ENCODE measurements at places on chromosomes 13 and 19.

GRCh38 chr19:4049432-4049831 lies 17.3 kb downstream of the ZBTB7A start:
- DNase-seq, result no peak

- DNase-seq, result no peak
These were observed 37.0 kb upstream of the PCDH9 start for GRCh38 chr13:67267136-67267535.

DNA sequence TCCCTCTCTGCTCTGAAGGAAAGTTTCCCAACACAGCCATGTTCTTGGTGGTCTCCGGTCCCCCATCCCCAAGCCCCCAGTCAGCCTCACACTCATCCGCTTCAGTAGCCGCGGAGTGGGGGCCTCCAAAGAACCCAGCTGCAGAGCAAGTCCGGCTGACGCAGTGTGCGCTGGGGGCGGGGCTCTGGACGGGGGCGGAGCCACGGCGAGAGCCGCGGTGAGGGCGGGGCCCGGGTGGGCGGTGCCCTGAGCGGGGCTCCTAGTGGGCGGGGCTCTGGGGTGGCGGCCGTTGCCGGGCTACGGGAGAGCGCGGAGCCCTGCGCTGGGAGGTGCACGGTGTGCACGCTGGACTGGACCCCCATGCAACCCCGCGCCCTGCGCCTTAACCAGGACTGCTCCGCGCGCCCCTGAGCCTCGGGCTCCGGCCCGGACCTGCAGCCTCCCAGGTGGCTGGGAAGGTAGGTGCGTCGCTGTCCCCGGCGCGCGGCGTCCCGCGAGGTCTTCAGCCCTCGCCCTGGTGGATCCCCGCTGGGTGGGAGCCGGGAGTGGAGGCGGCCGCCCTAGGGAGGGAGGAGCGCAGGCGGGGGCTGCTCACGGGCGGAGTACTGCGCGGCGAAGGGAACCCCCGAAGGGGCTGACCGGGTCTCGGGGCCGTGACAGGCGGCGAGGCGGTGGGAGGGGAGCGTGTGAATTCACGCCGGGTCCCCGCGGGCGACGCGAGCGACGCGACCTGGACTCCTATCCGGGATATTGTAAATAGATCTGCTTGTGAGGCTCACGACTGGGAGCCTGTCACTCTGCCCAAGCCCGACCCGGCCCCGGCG lies 9.1 kb downstream of the TNFRSF19 start:
- peak; percentile 75 for DNase-seq

GRCh38 chr19:23410155-23410554 lies 14.9 kb upstream of the ZNF91 start:
- no peak for DNase-seq

DNA sequence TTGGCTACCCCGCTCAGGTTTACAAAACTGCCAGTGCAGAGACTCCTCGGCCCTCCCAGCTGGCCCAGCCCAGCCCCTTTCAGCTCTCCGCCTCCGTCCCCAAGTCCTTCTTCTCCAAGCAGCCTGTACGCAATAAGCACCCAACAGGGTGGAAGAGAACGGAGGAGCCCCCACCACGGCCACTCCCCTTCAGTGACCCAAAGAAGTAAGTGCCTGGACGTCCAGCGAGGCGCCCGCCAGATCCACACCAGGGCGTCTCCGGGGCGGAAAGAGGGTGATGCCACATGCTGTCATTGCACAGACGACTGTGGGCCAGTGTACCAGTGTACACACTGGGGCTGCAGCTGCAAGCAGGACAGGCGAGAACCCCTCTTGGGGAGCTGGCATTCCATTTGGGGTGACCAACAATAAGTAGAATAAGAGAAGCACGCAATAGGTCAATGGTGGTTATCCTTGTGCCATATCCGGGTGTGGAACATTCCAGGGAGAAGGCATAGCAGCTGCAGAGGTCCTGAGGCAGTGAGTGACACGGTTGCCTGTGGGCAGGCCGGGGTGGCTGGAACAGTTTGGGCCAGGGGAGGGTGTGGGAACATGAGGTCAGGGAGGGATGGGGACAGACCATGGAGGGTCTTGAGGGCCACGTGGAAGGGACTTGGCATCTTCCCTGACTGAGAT lies 41.3 kb downstream of the DPF1 start:
- no peak for DNase-seq

GRCh38 chr19:1608359-1609102 lies 3.3 kb upstream of the UQCR11 start:
- peak; percentile 31 for DNase-seq

DNA sequence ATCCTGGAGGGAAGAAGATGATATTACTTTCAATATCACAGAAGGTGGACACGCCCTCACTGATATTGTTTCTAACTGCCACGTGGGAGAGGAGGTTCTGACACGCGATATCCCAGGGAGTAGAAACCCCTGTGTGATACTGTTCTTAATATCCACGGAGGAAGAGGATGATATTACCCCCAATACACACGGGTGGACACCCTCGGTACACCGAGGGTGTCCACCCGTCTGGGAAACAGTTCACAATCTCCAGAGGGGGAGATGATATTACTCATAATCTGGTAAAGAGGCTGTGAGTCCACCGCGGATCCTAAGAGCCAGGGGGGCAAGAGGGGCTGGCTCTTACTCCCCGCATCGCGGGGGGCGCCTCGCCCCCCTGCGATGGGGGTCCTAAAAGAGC lies 29.7 kb upstream of the RGCC start:
- no peak for DNase-seq

DNA sequence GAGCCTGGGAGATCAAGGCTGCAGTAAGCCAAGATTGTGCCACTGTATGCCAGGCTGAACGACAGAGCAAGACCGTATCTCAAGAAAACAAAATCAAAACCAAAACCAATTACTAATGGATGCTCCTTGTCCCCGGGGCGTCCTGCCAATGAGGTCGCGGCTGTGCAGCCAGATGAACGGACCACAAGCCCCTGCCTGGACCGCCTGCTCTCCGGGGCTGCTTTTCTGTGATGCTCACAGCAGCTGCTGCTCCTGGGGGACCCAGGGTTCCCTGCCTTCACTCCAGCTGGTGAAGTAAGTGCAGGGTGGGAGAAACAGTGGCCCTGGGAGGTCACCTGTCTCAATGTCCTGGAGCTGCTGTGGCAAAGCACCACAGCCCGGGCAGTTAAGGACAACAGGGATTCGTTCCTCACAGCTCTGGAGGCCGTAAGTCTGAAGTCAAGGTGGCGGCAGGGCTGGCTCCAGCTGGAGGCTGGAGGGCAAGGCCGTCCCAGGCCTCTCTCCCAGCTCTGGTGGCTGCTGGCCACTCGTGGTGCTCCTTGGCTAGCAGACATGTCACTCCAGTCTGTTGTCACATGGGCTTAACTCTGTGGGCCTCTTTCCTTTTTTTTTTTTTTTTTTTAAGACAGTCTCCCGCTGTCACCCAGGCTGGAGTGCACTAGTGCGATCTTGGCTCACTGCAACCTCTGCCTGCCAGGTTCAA lies 10.1 kb downstream of the COPE start:
- no peak for DNase-seq

GRCh38 chr13:104270731-104271130 lies 1204.5 kb upstream of the SLC10A2 start:
- DNase-seq, result no peak

DNA sequence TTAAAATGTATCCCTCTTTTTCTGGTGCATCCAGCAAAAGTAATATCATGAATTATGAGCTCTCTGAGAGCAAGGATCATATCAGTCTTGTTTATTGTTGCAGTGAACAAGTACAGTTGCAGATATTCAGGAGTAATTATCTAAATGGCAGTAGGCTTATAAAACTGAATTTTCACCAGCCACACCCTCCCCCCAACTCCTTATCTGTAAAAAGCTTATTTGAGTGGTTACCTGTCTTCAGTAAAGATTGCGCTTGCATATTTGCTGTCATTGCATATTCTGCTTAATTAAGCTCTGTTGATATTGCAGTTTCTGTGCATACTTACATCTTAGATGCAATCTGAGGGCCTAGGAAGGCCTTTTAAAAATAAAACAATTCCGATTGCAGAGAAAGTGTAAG lies 87.3 kb downstream of the DNAJC15 start:
- no peak for DNase-seq

GRCh38 chr19:13830741-13831536 lies 35.7 kb downstream of the ZSWIM4 start:
- no peak for DNase-seq

GRCh38 chr13:46119883-46120614 lies 15.2 kb upstream of the CPB2 start:
- DNase-seq, result no peak

GRCh38 chr13:109869312-109870237 lies 83.2 kb upstream of the IRS2 start:
- no peak for DNase-seq

DNA sequence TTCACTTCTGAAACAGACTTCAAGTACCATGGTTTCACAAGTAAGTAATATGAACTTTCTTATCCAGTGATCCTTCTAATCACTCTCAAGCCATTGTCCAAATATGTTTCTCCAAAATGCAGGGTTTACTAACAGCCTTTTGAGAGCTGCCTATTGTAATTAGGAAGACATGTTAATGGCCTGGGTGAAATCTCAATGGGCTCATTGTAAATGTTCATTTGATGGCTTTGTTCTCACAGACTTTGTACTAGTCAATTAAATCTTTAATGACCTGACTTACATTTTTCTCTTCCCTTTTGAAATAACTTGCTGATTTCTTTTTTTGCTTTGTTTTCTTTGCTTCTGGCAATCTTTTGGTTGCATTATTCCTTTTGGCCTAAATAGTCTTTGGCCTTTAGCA lies 444.8 kb downstream of the LIG4 start:
- no peak for DNase-seq

DNA sequence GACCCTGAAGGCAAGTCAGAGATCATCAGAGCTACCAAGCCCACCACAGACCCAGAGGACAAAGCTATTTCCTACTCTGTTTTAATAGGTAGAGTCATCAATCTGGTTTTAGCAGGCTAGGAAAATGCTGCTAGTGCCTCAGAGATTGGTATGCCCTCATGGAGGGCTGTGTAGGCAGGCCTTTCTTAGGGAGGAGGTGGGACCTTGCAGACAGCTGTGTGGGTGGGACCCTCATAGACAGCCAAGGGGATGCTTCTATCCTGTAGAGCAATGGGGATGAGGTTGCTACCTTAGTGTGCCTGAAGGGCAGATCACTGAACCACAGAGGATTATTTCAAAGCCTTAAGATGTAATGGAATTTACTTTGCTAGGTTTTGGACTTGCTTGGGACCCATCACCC lies 534.9 kb upstream of the KLF12 start:
- DNase-seq, result no peak

GRCh38 chr19:10617409-10618121 lies 7.8 kb upstream of the SLC44A2 start:
- no peak for DNase-seq

- no peak for DNase-seq
These were observed 69.6 kb downstream of the RNASEH2B start for GRCh38 chr13:50979187-50979586.

GRCh38 chr13:72457151-72457550 lies 270.3 kb downstream of the MZT1 start:
- no peak for DNase-seq

- DNase-seq, result no peak
These were observed at the start of gene SOHLH2 for GRCh38 chr13:36214163-36214921. SOHLH2 (minus strand) TSS chr13:36214556; CDS start chr13:36214526, 30 bp downstream.

- DNase-seq, result no peak
These were observed 31.0 kb downstream of the C2CD4C start for GRCh38 chr19:377801-378581.

DNA sequence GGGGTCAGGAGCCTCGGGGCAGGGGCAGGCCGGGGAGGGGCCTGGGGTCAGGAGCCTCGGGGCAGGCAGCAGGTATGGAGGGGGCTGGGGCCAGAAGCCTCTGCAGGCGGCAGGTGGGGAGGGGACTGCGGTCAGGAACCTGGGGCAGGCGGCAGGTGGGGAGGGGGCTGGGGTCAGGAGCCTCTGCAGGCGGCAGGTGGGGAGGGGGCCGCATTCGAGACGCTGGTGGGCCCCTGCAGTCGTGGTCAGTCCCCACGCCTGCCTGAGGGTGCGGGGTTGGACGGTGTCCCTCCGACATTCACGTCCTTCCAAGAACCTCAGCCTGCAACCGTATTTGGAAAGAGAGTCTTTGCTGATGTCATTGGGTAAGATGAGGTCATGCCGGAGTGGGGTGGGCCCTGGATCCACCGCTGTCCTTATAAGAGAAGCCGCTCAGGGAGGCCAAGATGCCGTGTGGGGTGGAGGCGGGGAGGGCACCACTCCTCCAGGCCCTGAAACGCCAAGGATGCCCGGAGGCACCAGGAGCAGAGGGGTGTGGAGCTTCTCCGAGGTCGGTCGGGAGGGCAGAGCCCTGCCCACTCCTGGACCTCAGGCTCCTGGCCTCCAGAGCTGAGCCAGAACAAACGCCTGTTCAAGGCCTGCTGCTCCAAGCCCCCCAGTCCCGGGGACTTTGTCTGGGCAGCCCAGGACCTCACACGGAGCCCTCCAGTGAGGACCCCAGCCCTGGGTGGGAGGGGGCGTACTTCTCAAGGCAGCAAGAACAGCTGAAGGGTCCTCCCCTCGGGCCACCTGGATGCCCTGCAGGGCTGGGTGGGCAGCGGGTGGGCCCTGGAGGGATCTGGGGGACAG lies 30.1 kb downstream of the PIP5K1C start:
- DNase-seq, result no peak

DNA sequence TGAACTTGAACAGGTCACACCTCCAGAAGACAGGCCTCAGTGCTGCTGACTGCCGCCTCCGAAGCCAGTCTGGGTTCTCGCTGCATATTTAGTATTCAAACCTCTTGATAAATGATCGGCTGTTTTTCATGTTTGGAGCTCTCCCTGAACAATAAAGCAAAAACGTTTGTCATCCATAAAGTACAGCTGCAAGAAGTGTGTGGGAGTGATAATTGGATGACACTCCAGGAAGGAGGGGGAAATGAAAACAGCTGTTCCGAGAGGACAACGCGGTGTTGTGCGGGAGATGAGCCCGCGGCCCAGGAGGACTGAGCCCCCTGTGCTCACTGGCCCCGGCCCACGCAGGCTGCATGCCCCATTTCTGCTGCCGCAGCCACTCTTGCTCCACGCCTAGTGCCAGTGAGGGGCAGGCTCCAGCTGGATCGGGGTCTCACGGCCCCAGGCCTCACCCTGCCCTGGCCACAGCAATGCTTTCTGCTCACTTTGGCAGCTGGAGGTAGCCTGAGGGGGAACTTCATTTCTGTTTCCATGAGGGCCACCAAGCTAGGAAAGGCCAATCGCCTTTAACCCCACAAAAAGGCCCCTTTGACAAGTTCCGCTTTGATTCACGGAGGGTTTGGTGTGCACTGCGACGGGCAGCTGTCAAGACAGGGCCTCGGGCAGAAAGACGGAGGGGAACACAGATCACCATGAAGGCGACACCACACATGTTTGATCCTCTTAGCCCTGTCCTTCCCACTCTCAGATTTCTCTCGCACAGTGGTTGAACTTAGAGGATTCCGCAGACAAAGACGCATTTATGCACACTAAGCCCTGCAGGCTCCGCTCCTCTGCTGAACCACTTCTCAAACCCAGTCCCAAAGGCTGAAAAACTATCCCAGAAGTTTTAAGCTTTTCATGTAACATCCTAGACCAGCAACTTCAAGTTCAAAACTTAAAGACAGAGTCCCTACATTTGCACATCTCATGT lies 537.6 kb downstream of the EFNB2 start:
- DNase-seq, result no peak

DNA sequence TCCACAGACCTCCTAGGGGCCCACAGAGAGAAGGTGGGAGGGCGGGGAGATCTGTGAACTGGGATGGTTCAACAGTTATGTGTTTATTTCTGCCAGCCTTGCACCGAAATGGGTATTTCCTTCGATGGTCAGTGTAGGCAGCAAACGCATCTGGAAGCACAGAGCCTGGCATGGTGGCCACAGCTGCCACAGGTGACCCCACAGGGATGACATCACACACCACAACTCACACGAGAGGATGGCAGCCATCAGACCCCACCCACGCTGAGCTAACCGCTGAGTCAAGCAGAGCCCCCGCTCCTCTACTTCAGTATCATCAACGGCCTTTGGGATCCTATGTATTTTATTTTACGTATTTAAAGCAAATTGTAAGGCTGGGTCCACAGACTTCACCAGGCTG lies 37.4 kb downstream of the NAXD start:
- DNase-seq, result no peak

Data from OCI-LY7 (cell line).